ENCODE measurements at places on chromosomes 5 and 9.
A peak's percentile ranks its signal among the peaks of the same experiment; 100 is the strongest.

- DNase-seq, result no peak
Observed at GRCh38 chr5:61575103-61575502, 243.0 kb downstream of the ZSWIM6 start.

DNA sequence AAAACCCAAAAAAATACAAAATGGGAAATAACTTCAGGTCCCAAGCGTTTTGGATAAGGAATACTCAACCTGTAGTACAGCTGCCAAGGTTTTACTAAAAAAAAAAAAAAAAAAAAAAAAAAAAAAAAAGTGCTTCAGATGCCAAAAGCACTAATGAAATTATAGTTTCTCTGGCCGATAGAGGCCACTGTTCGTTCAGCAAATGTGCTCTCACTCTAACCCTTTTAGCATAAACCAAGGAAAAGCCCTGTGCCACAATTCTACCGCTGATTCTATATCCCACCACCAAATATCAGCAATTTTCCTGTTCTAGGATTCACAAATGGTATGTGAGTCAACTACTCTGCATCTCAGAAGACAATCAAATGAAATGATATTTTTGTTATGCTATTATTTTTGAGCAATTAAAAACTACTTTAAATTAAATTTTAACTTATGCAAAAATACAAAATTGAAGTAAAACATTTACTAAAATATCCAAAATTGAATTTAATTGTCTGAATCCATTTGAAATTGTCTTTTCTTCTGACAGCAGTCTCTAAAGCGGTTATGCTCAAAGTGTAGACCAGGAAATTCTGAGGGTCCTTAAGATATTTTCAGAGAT lies 79.8 kb downstream of the RICTOR start:
- peak; percentile 54 for DNase-seq

- DNase-seq, result no peak
Observed at GRCh38 chr5:66892716-66893115, 296.5 kb downstream of the MAST4 start.

DNA sequence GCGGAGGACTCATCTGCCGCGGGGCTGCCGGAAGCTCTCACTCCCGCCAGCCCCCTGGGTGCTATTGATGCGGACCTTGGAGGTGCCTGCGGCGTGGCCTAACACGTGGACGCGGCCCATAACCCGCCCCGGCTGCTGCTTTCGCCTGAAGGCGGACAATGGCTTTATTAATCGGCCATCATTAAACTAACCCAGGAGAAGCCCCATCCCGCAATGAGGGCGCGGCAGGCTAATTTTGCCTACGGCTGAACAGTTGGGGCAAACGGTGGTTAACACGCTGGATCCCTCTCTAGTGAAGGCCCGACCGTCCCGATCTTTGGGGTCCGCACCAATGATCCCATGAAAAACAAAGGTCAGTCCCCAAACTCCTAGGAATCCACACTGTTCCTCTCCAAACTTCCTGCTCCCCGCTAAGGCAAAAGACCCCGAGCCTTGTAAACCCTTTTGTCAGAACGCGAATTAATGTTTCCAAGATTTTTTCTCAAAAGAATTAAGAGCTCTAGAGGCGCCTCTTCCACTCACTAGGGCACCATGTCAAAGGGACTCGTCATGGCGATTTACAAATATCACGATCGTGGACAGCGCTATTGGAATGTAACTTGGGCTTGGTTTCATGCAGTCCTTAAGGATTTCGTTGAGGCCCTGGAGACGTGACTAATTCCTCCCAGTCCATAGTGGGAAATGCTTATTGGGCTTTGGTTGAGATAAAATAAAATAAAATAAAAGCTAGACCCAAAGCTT lies 193.1 kb downstream of the MEF2C start:
- no peak for DNase-seq

GRCh38 chr5:56962286-56962685 lies 10.4 kb upstream of the MIER3 start:
- no peak for DNase-seq

GRCh38 chr9:78962156-78962555 lies 609.6 kb upstream of the TLE4 start:
- DNase-seq, result no peak

GRCh38 chr9:124660341-124660801 lies 110.7 kb downstream of the NR6A1 start:
- peak; percentile 12 for DNase-seq

- DNase-seq, result no peak
Observed at GRCh38 chr5:61329550-61330128, 2.4 kb upstream of the ZSWIM6 start.

- DNase-seq, result peak; percentile 28
Observed at GRCh38 chr5:111772456-111773122, 15.6 kb upstream of the NREP start.

DNA sequence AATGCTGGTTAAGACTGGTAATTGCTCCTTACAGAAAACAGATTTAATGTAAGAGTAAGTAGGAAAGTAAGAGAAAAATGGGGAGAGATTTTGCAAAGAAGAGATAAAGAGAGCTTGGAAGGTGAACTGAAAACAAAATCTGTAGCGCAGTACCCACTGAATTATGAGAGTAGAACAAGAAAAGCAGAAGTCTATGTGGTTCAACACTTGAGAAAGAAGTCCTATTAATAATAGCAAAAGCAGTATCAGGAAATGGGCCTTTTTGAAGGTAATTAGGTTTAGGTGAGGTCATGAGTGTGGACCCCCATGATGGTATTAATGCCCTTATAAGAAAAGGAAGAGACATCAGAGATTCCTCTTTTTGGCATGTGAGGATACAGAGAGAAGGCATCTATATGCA lies 460.6 kb downstream of the CETN3 start:
- no peak for DNase-seq
